Stimulated activated CD4-positive, alpha-beta T cell treated with anti-CD3 and anti-CD28 coated beads, Interleukin-1b, Interleukin-23, amount 100 ng/mL, for 1 hour (primary cell): ENCODE measurements at places on chromosomes 1 and 21.

- no peak for DNase-seq
Observed at GRCh38 chr1:28417441-28417922, 47.9 kb downstream of the PHACTR4 start.

- no peak for DNase-seq
Observed at GRCh38 chr1:53089478-53090226, 27.6 kb downstream of the PODN start.

- DNase-seq, result no peak
Observed at GRCh38 chr1:11211461-11211860, 22.3 kb downstream of the ANGPTL7 start.

GRCh38 chr1:2535455-2535854 is 5.4 kb upstream of the HES5 start:
- DNase-seq, result no peak

GRCh38 chr1:161290779-161291178 is 19.0 kb downstream of the MPZ start:
- DNase-seq, result no peak

- DNase-seq, result no peak
Observed at GRCh38 chr1:21317690-21318043, 27.4 kb upstream of the ECE1 start.

- DNase-seq, result no peak
Observed at GRCh38 chr21:25640202-25640942, 1.3 kb downstream of the JAM2 start.

- DNase-seq, result no peak
Observed at GRCh38 chr1:93588206-93588605, 93.4 kb downstream of the BCAR3 start.

- DNase-seq, result no peak
Observed at GRCh38 chr1:159056069-159056698, 20.4 kb downstream of the AIM2 start.

DNA sequence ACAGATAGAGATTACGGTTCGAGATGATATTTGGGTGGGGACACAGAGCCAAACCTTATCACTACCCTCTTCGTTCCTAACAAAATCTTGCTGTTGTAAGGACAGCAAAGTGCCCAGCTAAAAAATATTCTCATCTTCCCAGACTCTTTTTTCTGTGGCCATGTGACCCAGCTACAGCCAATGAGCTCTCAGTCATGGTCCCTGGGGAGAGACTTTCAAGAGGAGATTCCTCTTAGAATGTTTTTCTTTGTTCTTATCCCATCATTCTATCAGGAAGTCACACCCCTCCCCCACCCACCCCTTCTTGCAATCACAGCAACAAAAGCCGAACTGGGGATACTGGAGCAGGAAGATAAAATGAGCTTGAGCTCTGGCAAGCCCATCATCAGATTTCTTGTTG is 247.1 kb downstream of the CHRM3 start:
- DNase-seq, result no peak

- DNase-seq, result no peak
Observed at GRCh38 chr1:219049501-219049900, 124.2 kb upstream of the LYPLAL1 start.

DNA sequence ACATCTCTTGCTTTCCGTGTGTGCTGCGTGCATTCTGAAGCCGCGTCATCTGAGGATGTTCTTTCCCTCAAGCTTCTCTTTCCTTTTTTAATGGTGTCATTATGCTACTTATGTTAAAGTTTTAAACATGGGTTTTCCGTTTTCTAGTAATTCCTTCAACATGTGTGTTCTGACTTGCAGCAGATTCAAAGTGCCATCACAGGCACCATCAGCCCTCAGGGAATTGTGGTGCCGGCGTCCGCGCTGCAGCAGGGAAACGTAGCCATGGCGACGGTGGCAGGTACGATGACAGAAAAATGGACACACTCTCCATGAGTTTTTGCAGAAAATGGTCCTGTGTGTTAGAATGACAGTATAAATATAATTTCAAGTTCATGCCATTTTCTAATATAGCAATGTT is 42.4 kb downstream of the PKNOX1 start:
- no peak for DNase-seq

- DNase-seq, result no peak
Observed at GRCh38 chr1:2472109-2472508, 4.0 kb upstream of the PLCH2 start.

GRCh38 chr1:155175281-155175926 is 1.8 kb downstream of the TRIM46 start:
- DNase-seq, result no peak

GRCh38 chr1:39098546-39099250 is 72.5 kb downstream of the NDUFS5 start:
- no peak for DNase-seq

- DNase-seq, result no peak
Observed at GRCh38 chr1:1846386-1846918, 44.4 kb downstream of the GNB1 start.

DNA sequence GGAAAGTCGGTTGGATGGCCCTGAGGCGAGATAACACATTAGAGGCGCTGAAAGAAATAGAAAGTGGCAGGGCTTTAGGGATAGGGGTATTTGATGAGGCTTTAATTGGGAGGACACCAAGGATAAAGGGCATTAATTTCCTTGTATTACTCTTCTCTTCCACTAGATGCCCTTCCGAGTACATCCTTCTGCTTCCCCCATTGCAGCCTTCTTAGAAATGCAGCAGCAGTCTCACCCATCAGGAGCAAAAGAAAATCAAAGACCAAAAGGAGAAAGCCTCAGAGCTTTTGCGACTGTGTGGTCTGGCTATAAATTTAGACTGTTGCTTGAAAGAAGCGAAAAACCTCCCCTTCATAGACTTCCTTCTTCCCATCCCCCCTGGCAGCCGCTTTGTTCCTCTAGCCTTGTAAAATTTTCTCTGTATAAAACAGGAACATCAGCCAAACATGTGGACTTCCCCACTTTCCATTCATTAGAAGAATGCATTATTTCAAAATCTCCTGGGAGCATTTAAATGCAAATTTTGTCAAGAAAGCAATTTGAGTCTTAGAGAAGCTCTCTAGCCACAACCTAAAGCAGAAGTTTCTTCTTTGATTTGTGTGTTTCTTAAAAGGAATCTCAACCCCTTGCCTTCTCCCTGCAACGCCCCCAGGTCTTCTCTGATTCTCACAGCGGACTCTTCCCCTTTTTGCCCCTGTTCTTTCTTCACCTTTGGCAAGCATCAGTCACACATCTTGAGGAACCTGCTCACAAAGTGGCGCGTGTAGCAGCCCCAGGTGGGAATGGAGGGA is 76.6 kb downstream of the NDUFS5 start:
- no peak for DNase-seq

GRCh38 chr1:14715802-14716201 is 117.3 kb downstream of the KAZN start:
- DNase-seq, result no peak

DNA sequence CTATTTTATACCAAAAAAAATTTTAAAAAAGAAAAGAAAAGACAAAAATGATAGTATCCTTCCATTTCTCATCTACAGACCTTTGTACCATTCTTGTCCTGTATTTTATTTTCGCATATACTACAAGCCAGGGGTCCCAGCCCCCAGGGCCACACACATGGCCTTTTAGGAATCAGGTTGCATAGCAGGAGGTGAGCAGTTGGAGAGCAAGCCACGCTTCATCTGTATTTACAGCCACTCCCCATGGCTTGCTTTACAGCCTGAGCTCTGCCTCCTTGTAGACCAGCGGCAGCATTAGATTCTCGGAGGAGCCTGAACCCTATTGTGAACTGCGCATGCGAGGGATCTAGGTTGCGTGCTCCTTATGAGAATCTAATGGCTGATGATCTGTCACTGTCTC is 39.8 kb downstream of the RASSF5 start:
- DNase-seq, result no peak

GRCh38 chr1:202728951-202729350 is 18.7 kb upstream of the SYT2 start:
- DNase-seq, result no peak
